SK-N-DZ (cell line): ENCODE measurements at places on chromosomes 11 and 22.

DNA sequence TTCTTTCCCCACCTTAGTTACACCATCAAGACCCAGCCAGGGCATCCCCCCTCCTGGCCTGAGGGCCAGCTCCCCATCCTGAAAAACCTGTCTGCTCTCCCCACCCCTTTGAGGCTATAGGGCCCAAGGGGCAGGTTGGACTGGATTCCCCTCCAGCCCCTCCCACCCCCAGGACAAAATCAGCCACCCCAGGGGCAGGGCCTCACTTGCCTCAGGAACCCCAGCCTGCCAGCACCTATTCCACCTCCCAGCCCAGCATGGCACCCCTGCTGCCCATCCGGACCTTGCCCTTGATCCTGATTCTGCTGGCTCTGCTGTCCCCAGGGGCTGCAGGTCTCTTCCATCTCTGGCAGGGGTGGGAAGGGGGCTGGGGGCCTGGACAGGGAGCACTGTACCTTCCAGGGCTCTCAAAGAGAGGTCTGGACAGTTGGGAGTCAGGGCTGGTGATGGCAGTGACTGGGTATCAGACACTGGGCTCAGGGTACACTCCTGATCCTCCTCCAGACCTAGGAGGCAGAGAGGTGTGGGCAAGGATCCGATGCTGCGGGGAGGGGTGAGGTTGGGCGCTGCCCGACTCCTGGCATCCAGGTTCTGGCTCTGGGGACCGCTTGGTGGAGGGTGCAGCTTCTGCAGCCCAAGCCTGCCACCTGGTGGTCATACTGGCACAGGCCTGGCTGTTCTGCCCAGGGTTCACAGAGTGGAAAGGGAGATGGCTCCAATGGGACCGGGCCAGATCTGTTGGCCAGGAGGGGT, at the start of gene UPK2:
Gene UPK2 (plus strand): TSS at position 205 of the 753 bp plus-strand sequence. CDS start 53 bp downstream, at position 258.
- peak; percentile 69 for DNase-seq

DNA sequence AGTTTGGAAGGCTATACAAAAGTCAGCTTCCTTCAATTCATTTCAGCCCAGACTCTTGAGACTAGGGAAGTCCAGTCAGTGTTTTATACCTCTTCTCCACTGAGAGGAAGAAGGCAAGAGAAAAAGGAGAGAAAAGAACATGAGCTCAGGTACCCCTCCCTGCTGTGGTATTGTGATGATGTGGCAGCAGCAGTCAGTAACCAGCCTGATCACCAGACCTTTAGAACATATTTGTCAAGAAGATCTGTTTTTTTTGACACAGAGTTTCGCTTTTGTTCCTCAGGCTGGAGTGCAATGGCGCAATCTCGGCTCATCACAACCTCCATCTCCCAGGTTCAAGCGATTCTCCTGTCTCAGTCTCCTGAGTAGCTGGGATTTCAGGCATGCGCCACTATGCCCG, 21.2 kb upstream of the RPS13 start:
- no peak for DNase-seq

GRCh38 chr11:44781655-44782054, 54.9 kb downstream of the TSPAN18 start:
- peak; percentile 23 for DNase-seq

DNA sequence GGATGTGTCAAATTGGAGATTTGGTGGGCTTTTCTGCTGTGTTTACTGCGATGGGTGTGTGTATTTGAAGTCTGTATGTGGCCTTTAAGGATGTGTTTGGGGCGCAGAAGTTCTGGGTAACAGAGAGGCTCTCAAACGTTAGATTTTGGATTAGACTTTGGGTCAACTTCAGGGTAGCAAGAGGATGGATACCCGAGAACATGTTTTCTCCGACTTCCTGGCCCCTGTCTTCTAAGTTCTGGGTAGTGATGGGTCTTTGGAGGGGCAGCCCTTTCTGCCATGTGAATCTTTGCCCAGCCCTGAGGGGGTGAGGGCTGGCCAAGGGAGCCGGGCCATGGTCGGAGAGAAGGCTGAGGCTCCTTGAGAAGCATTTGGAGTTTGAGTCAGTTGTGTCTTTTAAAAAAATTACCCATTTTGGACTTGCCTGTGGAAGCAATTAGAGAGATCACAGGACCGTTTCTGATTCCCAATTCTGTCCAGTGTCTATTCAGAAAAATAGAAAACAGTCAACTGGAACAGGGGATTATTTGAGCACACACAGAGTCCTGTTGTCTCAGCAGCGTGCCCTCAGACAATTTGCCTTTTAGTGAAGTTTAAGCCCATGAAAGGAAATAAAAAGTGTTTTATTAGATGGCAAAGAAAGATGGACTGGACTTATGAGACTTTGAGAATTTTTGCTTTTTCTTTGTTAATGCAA, 114.4 kb downstream of the PTPRJ start:
- DNase-seq = no peak

DNA sequence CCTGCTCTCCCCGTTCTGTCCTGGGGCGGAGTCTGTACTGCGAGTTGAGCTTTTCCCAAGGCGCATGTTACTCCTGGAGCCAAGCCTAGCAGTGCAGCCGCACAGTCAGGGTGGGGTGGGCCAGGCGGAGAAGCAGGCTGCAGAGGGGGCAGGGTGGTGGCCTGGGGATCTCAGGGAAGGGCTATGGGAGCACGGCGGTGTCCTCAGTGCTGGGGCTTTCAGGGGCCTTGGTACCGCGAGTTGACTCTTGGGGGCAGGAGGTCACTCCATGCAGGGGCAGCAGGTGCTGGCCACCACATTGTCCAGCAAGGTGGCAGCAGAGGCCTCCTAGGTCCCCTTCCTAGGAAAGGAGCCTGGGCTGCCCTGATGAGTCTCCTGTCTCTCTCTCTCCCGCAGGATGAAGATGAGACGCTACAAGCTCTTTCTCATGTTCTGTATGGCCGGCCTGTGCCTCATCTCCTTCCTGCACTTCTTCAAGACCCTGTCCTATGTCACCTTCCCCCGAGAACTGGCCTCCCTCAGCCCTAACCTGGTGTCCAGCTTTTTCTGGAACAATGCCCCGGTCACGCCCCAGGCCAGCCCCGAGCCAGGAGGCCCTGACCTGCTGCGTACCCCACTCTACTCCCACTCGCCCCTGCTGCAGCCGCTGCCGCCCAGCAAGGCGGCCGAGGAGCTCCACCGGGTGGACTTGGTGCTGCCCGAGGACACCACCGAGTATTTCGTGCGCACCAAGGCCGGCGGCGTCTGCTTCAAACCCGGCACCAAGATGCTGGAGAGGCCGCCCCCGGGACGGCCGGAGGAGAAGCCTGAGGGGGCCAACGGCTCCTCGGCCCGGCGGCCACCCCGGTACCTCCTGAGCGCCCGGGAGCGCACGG, 14.9 kb upstream of the MIEF1 start:
- no peak for DNase-seq
